Stimulated activated CD8-positive, alpha-beta memory T cell treated with anti-CD3 and anti-CD28 coated beads, Interleukin-2, amount 100 ng/mL, for 1 hour (primary cell): ENCODE measurements at places on chromosomes 16 and 17.
A peak's percentile ranks its signal among the peaks of the same experiment; 100 is the strongest.

DNA sequence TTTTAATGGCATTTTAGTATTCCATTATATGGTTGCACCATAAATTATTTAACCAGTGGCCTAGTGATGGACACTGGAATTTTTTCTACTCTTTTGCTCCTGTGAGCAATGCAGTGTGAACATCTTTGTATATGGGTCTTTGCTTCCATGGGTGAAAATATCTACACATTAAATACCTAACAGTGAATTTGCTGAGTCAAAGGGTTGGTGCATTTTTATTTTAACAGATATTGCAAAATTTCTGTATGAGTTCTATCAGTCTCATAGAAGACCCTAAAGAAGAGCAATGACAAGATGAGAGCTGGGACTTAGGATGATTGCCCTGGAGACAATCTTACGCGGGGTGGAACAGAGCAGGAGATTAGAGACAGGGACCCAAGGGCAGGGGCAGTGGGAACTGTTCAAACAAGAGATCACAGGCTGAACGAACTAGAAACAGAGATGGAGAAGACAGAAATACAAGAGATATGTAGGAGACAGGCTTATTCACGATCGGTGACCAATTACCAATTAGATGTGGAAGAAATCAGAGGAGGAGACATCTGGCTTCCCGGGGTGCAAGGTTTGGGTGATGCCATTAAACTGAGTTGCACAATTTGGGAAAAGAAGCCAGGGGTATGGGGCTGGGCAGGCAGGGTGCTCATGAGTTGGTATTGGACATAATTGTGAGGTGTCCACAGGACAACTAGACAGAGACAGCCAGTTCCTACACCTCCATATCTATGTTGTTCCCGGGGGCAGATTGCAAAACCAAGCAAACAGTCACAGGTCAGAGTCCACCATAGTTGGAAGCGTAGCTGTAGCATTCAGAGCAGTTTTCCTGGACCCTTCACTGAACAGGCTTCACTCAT, 39.9 kb upstream of the LONP2 start:
- no peak for DNase-seq

DNA sequence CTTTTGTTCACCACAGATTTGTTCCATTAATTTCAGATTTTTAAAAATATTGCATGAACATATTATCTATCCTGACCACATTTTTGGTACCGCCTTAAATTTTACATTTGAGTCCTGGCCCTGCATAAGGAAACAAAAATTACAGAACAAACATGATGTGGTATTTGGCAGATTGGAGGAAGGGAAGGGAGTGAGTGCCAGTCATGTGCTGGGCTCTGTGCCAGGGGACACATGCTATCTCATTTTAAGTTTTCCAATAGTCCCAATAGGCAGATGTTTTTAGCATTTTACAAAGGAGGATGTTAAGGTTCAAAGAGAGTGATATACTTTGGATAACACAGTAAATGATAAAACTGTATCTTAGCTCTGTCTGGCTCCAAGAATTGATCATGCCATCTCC, 185.1 kb downstream of the CDK5R1 start:
- no peak for DNase-seq

- DNase-seq, result no peak
Measured at GRCh38 chr17:37729905-37730304, 15.0 kb downstream of the HNF1B start.

DNA sequence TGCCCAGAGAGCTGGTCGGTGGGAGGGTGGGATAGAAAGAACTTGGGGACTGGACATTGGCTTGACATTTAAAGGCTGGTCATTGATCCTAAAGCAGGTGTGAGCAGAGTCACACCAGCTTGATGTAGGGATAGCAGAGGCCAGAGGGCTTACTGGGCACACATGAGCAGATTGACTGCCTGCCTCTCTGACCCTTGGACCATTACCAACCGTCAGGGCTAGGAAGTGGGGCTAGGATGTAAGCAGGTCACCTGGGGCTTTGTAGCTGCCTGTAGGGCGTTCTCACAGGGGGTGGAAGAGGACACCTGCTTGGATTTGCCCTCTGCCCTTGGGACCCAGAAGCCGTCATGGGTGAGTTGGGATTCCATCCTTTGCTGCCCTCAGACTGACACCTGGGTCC, 11.1 kb upstream of the SMPD3 start:
- DNase-seq, result no peak

- DNase-seq, result no peak
Measured at GRCh38 chr17:72525225-72526015, 404.6 kb downstream of the SOX9 start.

- no peak for DNase-seq
Measured at GRCh38 chr16:4373356-4373908, 1.8 kb downstream of the VASN start.

- no peak for DNase-seq
Measured at GRCh38 chr16:17313085-17313611, 157.6 kb downstream of the XYLT1 start.

DNA sequence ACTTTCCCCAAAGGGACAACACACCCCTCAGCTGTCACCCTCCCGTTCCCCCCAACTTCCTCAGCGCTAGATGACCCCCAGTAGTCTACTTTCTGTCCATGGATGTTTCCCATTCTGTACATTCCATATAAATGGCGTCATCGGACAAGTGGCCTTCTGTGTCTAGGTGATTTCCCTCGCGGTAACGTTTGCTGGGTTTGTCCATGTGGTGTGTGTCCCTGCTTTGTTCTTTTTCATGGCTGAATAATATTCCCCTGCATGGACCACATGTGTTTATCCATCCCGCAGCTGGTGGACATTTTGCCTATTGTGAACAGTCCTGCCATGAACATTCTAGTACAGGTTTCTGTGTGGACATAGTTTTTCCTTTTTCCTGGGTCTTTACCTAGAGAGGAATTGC, 7.3 kb upstream of the TEDC2 start:
- DNase-seq, result no peak

DNA sequence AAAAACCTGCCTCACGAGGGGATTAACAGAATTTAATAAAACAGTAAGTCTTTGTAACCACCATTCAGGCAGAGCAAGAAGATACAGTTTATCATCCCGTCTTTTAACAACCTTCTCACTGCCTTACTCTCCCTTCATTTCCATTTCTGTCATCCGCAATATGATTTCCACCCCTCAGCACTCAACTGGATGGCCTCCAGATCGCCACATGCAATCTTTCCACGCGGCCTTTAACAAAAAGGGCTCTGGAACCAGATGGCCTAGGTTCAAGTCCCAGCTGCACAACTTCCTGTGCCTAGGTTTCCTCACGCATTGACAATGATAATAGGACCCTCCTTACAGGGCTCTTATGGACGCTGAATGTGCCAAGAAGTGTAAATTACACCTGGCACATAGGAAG, 103.6 kb downstream of the GAS7 start:
- DNase-seq, result no peak

- no peak for DNase-seq
Measured at GRCh38 chr16:89893642-89894548, 20.5 kb downstream of the TCF25 start.

GRCh38 chr17:43024407-43025289, at the start of gene RND2:
TSS of gene RND2 (plus strand) at chr17:43025231. CDS start at chr17:43025348, 117 bp downstream.
- peak; percentile 64 for DNase-seq

DNA sequence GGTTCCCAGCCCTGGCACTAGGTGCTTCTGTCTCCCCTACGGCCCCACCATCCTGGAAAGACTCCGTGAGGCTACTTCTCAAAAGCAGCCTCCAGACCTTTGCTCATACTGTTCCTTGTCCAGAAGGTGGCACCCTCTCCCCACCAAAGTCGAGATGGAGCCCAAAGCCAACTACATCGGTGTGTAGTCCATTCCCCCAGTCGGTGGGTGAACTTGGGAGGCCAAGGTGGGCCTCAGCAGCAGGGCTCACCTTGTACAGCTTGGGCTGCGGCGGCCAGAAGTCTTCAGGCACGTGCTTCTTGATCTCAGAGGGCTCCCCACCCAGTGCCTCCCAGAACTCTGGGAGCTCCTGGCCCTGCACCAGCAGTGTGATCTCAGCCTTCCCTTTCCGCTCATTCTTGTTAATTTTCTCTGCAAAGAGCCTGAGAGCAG, 10.2 kb downstream of the FLII start:
- DNase-seq, result no peak

DNA sequence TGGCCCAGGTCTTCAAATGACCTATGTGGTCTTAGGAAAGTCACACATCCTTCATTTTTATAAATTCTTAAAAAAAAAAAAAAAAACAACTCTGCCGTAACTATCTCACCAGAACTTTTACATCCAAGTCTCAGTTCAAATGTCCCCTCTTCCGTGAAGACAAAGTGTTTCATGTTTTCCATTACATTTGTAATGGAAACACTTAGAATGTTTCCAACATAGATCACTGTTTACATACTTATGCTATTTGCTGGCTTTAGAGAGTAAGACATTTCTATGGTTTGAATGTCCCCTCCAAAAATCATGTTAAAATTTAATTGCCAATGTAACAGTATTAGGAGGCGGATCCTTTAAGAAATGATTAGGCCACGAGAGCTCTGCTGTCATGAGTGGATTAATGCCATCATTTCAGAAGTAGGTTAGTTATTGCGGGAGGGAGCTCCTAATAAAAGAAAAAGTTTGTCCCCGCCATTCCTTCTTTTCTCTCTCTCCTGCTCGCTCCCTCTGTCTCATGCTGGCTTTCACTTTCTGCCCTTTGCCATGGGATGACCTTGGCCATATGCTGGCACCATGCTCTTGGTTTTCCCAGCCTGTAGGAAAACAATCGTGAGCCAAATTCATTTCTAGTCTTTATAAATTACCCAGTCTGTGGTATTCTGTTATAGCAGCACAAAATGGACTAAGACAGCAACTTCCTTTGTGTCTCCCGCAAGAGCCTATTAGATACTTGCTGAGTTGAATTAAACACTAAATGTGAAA, 887.8 kb upstream of the SOX9 start:
- DNase-seq, result no peak

GRCh38 chr17:1095090-1095852, 84.5 kb downstream of the ABR start:
- DNase-seq, result no peak

GRCh38 chr17:17739388-17740066, 58.3 kb downstream of the RAI1 start:
- DNase-seq, result no peak

- no peak for DNase-seq
Measured at GRCh38 chr16:22765479-22765878, 48.5 kb upstream of the HS3ST2 start.

- no peak for DNase-seq
Measured at GRCh38 chr17:21211825-21212479, 2.0 kb downstream of the TMEM11 start.

- DNase-seq, result peak; percentile 71
Measured at GRCh38 chr16:3027983-3028715, 4.3 kb downstream of the THOC6 start.

GRCh38 chr17:27342059-27342458, 48.1 kb downstream of the WSB1 start:
- DNase-seq, result no peak

DNA sequence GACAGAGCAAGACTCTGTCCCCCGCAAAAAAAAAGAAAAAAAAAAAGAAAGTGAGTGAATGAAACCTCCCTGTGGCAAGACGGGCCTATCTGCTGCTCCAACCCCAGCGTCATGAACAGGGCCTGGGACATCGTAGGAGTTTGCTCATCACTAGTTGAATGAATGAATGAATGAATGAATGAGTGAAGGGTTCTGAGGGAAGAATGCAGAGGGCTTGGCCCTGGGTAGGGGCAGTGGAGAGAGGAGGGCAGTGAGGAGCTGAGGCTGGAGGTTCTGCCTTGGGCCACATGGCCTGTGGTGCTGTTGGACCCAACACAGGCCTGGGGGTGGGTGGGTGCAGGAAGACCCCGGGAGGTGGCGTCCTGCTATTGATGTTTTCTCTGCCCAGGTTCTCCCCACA, 125.5 kb upstream of the CIBAR2 start:
- DNase-seq, result no peak

DNA sequence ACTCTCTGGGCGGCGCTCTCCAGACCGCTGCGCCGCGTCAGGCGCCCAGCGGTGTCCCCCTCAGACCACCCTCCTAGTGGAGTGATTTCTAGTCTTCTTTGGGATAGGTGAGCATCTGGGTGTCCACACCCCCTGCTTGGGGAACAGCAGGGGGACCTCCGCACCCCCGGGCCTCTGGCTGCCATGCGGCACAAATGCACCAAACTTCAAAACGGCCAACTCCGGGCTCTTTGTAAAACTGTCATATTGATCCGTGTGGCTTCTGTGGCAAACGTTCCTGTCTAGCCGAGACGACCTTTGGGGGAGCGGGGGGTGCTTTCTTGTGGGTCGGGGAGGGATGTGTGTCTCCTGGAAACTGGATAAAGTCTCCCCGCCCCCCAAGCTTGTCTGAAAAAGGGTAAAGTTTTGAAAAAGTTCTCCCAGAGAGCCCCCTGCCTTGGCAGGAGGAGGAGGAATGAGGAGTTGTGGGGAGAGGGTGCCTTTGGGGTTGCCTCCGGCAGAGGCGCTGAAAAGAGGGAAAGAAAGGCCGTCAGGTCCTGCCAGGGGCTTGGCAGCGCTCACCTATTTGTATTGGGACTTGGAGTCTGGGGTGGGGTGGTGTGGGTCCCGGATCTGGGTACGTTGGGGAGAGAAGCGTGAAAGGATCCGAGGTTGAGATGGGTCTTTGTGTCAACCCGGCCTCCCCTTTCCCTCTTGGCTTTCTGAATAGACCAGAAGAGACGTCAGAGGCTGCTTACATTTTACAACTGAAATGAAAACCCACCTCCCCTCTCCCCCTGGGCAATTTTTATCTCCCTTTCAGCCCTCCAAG, 2.2 kb upstream of the CHD3 start:
- DNase-seq, result peak; percentile 22
